Activated CD8-positive, alpha-beta memory T cell treated with anti-CD3 and anti-CD28 coated beads, Interleukin-2, amount 10 ng/mL, durations not matched to agents 7 days and 5 days (primary cell): ENCODE measurements at places on chromosomes 1 and 21. TPM values are rescaled to one million over a fixed set of nuclear protein-coding genes. Genes with fewer than 3 reads are reported as not detected.

SLC39A1 gene
- 38.1 TPM for total RNA-seq

CENPF gene
- total RNA-seq = 158 TPM

LTN1 gene
- 24.7 TPM for total RNA-seq

BECN2 gene
- total RNA-seq = not detected

ZNF648 gene
- total RNA-seq = not detected

UCHL5 gene
- 50.8 TPM for total RNA-seq

TSPEAR gene
- not detected for total RNA-seq

TRIM63 gene
- total RNA-seq = not detected

AMY1B gene
- total RNA-seq = not detected

KRTCAP2 gene
- total RNA-seq = 177 TPM

GSTM5 gene
- not detected for total RNA-seq

ASPM gene
- total RNA-seq = 73.8 TPM

FLG2 gene
- total RNA-seq = not detected

MARK1 gene
- total RNA-seq = not detected

ATXN7L2 gene
- 10.4 TPM for total RNA-seq

CD52 gene
- total RNA-seq = 951 TPM

PADI3 gene
- not detected for total RNA-seq

IVL gene
- not detected for total RNA-seq
